ENCODE measurements at places on chromosomes 1 and 21. TPM values are rescaled to one million over a fixed set of nuclear protein-coding genes. Genes with fewer than 3 reads are reported as not detected.
A peak's percentile ranks its signal among the peaks of the same experiment; 100 is the strongest.

- no peak for DNase-seq
Measured at GRCh38 chr1:9071554-9072235, 2.3 kb upstream of the SLC2A5 start.

DNA sequence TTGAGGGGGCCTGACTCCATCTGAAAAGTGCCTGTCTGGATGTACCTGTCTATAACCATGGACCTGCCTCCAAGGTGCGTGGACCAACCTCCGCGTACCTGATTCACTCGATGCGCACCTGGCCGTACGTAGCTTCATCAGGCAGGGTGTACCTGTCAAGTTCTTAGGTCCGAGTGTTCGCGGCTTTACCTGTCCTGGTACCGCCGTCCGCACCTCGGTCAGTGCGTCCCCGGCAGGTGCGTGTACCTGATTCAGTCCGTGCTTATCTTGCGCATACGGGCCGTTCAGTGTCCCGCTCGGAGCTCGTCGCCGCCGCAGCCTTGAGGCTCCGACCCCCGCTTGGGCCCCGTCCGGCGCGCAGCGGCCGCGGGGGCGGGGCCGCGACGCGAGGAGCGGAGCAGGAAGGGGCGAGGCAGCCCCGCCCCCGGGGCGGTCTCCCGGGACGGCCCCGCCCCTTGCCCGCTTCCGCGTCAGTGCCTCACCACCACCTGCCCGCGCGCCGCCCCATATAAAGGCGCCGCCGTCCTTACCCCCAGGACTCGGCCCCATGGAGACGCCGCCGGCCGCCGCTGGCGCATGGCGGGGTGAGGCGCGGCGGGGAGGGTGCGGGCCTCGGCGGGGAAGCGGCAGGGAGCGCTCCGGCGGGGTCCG, at the start of gene ZC3H12A:
ZC3H12A (plus strand) TSS at position 535 of the 651 bp plus-strand sequence. CDS start 917 bp downstream, outside the sequence.
- DNase-seq, result peak; percentile 85

DNA sequence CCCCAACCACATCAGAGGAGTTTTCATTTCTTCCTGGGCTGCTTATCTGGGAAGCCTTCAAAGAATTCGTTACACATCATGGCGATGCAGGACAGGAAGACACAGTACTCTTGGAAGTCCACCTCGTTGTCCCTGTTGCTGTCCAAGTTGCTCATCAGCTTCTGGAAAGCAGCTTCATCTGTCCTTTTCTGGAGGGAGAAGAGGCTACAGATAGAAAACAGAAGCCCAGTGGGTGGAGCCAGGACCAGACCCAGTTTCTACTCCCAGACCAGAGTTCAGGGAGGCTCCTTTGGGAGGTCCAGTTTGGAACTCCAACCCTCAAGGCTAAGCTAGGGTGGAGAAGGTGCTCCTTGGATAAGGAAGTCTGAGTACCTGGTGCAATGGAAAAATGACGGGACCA, 1.9 kb downstream of the S100A4 start:
- no peak for DNase-seq

- no peak for DNase-seq
Measured at GRCh38 chr21:35427320-35428000, 378.4 kb upstream of the RUNX1 start.

ERICH3 gene
- total RNA-seq, result 0.17 TPM

C8B gene
- not detected for total RNA-seq

DNA sequence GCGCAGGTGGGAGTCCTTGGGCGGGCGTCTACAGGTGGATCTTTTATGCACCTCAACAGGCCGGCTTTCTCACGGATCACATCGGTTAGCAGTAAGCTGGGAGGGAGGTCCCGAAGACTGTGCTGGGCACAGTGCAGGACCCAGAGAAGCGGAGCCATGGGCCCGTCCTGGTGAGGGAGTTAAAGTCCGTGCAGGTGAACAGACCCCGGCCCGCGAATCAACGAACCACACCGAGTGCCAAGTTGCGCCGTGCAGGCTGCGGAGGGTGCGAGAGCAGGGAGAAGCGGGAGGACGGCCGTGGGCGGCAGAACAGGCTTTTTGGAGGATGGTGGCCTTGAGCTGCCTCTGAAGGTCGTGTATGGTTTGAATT, 233.3 kb downstream of the SDCCAG8 start:
- no peak for DNase-seq

DNA sequence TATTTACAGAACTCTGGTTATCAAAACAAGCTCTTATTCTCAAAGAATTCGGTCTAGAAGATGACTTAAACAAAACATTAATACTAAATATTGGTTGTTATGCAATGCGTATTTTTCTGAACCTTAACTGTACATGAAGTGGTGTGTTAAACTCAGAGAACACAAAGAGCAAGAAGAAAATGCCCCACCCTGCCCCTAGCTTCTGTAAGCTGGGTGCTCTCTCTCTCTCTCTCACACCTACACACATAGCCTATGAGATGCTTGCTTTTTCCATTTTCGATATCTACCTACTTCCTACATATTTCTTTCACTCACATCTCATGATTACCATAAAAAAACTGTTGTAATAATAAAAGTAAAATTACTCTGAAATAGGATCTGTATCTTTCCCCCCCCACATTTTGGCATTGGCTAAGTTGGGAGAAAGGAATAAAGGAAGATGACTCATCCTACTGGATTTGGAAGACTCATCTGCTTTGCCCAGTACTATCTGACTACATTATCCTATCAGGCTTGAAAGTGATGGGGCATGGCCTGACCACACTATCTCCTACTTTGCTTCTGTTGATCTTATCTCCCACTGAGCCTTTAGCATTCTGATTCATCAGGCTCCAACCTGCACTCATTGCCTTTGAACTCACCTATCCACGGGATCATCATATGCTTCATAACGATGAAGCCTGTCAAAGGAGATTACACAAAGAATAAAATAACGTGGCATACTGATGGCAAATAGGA, 2.9 kb downstream of the CRYZ start:
- DNase-seq, result peak; percentile 43

- DNase-seq, result no peak
Measured at GRCh38 chr1:4085546-4085945, 185.5 kb upstream of the C1orf174 start.

GRCh38 chr1:168774241-168774640, 45.2 kb upstream of the DPT start:
- peak; percentile 43 for DNase-seq

DNA sequence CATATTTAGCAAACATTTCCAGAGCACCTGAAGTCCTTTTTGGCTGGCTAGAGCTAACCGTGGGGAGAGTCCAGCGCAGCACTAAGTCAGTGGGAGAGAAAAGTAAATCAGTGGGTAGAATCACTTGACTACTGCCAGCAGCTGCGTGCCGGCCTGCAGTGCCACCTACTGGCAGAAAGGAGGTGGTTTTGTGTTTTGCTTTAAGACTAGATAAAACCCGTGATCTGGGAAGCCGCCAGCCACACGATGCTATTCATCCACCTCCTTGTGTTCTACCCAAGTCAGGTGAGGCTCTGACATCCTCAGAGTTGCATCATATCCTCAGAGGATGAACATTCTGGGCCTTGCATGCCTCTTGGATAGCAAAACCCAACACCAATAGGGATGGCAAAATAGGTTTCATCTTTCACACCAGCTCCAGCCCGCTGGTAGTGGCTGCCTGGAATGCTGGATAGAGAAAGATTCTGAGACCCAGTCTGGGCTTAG, 14.1 kb upstream of the HEYL start:
- DNase-seq, result peak; percentile 64

ALPL gene
- total RNA-seq, result 1.5 TPM

DNA sequence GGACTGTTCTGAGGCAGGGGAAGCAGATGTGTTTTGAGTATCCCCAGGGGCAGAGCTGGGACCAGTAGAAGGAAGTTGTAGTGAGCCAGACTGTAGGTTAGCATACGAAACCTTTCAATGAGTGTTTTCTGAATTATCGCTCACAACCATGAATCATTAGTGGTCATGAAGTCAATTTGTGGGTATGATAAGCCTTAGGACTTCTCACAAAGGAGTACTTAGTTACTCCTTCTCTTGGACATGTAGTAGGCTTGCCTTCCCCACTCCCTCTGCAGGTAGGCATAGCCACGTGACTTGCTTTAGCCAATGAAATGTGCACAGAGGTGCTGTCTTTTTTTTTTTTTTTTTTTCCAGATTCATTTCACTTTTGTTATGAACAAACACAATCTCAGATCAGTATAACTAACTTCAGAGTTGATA, 23.9 kb upstream of the FAAH start:
- DNase-seq, result peak; percentile 64

DNA sequence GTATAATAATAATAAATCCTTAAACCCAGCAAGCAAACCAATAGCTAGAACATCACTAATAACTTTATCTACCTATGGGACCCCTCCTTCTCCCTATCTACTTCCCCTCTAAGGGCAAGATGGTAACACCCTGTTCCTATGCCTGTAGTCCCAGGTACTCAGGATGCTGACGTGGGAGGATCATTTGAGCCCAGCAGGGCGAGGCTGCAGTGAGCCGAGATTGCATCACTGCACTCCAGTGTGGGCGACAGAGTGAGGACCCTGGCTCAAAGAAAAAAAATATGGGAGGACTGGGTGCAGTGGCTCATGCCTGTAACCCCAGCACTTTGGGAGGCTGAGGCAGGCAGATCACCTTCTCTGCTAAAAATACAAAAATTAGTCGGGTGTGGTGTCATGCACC, 143.1 kb upstream of the SLC45A1 start:
- DNase-seq, result no peak

DNA sequence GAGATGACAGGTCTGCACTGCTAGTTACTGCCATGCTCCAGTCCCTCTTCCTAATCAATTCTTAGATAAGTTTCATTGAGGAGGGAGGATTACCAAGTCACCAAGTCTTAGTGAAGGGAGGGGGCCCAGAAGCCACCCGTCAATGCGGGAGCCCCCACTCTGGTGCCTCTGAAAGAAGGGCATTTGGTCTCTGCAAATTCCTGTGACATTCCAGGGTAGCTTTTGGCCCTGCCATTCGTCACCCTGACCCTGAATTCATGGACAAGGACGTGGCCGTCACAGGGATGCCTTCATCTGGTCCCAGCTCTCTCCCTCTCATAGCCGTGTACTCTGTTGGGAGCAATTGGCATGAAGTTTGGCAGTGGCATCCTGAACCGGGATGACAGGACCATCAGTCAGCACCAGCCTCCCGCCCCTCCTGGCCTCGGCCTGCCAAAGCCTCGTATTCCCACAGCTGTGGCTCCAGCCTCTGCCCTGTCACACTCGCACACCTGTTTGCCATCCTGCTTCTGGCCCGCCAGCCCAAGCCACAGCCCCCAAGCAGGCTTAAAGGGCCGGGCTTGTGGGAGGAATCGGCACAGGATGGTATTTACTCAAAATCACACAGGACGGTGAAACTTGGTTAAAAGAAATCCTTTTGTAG, 150.7 kb downstream of the CLIC6 start:
- DNase-seq, result no peak

CRYAA gene
- not detected for total RNA-seq

DNA sequence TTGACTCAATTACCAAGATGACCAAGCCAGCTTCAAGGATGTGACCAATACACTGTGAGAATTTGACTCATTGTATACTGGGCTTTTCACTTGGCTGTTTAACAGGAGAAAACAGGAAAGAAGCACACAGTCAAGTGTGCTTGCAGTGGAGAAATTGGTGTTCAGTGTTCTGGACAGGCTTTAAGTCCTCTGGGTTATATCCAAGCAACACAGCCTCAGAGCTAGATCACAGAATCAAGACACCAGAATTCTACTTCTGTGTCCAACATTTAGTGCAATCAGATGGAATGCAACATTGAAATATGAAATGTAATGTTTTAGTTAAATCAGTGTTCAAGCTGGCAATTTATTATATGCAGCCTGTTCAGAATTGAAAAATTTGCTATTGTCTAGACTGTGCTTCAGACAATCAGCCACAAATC, 694.4 kb downstream of the LTN1 start:
- no peak for DNase-seq

DNA sequence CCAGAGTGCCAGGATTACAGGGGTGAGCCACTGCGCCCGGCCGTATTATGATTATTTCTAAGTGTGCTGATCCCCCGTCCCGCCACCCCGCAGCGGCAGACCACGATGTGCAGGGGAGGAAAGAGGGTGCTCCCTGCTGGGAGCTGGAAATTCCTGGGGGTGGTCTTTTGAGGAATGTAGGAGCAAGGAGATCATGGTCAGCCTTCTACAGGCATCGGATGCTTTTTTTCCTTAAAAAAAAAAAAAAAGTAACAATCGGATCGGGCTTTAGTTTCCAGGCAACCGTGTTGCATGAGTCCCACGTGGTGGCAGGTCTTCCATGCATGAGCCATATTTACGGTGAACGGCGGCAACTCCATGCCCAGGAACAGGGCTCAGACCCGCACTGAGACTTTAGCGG, 74.2 kb upstream of the COX20 start:
- no peak for DNase-seq

DNA sequence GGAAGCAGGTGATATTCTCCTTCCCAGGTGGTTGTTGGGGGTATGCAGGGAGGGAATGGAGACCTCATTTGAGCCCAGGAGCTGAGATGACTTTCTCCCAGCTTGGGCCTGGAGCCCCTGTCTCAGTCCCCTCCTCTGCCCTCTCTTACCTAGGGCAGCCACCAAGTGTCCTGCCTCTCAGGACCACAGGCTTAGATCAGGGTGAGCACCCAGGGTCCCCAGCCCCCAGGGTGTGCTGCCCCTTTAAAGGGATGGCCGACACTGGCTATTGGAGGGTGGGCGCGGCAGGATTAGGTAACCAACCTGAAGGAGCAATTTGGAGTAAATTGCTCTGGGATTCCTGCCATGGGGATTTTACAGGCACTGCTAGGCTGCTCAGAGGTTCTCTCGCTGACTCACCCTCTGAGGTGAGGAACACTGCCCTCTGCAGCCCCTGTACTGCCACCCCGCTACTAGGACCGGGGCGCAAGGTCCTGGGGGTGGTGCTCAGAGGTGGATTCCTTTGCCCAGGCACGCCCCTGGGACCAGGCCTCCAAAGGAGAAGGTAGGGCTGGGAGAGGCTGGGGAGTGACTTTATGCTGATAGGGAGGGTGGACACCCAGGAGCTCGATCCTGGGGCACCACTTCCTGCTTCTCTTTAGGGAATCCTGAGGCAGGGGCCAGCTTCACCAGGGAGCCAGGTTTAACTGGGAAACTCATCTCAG, 1.5 kb downstream of the RPS6KA1 start:
- peak; percentile 19 for DNase-seq

BTBD8 gene
- total RNA-seq, result 10.8 TPM

IVL gene
- total RNA-seq, result not detected

DNA sequence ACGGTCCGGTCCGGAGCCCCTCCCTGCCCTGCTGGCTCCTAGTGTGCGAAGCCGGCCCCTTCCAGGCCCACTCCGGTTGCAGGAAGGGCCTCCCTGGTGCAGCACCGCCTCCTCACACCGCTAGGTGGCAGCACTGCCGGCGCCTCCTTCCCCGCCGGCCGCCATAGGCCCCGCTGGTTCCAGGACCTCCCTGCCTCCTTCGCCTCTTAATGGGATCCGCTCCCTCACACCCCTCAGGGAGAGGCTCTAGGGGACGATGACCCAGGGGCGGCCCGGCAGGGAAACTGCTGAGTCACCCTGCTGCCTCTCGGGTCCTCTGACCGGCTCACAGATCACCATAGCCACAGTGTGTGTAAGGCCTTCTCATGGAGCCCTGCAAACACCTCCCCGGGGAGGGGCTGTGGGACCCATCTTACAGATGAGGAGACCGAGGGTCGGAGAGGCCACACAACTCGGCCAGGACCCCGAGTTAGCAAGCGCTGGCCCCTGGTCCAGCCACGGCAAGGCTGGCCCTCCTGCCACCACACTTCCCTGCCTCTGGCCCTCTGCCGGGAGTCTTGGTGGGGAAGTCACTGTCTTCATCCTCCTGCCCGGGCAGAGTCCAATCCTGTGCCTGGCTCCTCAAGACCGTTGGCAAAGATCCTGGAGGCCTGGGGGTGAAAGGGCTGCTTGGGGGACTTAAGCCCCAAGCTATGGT, 1.6 kb upstream of the AJAP1 start:
- DNase-seq, result no peak

LEFTY2 gene
- total RNA-seq, result not detected

GRCh38 chr1:22845398-22845935, 127.2 kb downstream of the LACTBL1 start:
- DNase-seq, result no peak

ATP6V1G3 gene
- total RNA-seq, result not detected
